HAP-1 (cell line): ENCODE measurements at places on chromosomes 4 and X.

GRCh38 chrX:152165033-152165743, 26.8 kb upstream of the MAGEA10 start:
- no peak for DNase-seq

GRCh38 chr4:181077341-181077740, 1165.9 kb upstream of the TENM3 start:
- DNase-seq, result no peak

DNA sequence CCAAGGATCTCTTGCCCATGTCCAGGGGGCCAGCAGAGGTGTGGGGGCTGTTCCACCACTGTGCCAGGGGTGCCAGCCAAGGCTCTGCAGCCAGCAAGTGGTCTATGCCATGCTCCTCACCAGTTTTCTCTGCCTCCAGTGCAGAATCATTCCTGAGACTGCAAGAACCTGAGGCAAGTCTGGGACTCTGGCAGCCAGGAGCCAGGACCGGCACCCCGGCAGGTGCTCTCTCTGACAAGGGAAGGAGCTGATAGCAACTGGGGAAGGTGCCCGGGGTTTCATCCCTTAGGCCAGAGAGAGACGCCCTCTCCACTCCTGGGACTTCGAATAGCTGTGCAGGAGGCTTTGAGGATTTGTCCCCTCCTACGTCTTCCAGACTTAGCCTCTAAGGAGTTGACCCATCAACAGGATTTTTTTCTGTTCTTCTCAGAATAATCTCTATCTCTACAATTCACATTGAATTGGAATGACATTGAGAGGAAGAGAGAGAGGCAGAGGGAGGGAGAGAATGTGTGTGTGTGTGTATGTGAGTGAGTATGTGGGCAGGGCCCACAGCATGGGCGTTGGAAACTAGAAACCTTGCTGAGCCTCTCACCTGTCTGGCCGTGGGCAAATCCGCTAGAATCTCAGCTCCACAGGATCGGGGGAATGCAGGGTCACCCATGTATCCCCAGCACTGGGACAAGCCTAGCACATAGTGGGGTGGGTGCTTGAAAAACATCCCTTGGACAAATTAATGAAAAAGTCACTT, 74.5 kb upstream of the AFAP1 start:
- no peak for DNase-seq

DNA sequence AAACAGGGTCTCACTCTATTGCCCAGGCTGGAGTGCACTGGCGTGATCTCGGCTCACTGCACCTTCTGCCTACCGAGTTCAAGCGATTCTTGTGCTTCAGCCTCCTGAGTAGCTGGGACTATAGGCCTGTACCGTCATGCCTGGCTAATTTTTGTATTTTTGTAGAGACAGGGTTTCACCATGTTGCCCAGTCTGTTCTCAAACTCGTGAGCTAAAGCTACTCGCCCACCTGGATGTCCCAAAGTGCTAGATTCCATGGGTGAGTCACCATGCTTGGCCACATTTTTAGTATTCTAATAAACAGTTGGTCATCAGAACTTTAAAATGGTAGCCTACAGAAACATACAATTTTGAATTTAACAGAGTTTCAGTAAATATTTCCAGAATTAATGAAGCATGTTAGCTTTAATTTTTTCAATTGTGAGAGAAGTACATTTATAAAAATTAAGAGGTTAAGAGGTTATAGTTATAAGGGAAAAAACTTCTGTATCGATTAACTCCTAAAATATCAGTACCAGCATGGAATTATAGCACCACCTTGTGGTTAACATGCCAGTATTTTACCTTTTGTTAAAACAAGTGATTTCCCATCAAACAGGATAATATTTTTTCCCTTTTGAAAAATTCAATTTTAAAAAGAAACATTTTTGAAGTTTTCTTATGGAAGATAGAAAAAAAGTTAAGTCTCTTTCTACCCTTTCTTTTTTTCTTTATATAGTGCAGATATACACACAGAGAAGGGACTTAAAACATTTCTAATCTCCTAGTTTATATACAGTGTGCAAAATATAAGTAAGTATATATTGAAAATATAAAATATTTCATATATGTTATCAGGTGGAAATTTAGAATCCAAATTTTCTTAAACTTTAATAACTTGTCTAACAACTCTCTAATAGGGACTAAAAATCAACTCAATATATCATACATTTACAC, 35.4 kb downstream of the CEP44 start:
- DNase-seq, result peak; percentile 53

DNA sequence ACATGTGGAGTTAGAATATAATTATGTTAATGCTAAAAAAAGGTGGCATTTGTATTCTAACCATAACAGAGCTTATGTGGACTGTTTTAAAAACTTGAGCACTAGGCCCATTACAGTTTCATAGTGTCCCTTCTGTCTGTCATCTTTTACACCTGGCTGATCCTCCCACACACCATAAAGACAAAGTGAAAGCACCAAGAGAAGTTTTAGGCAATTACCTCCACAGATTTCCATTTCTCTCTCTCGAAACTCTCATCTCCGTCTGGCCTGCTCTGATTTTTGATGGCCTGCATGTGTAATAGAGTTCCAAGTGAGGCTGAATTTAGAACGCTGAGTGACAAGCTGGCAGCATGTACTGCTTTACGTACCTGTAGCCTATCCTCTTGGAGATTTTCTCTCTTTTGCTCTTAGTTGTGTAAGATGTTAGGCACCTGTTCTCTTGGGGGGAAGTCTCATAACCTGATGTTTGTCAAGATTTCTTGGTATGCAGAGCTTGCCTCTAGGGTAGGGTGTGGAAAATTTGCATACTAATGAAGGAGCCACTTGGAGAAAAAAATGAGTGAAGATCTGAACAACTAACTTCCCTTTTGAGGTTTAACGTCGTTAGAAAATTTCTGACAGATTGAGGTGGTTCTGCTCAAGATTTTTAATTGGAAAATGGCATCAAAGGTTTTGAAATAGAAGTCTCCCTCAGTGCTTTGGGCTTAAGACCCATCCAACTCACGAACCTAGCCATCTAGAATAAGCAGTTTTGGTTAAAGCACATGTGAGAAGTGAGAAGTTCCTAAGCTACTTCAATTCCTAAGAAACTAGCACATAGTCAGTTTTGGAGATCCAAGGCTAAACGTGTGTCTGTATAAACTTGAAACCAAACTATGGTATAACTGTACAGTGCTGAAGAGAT, 57.6 kb upstream of the RAP1GDS1 start:
- DNase-seq, result no peak
